Spinal cord (tissue), 10 donors: ENCODE measurements at places on chromosomes 16 and 17.

- DNase-seq: no peak
Measured at GRCh38 chr17:31434727-31435050, 43.2 kb downstream of the RAB11FIP4 start.

DNA sequence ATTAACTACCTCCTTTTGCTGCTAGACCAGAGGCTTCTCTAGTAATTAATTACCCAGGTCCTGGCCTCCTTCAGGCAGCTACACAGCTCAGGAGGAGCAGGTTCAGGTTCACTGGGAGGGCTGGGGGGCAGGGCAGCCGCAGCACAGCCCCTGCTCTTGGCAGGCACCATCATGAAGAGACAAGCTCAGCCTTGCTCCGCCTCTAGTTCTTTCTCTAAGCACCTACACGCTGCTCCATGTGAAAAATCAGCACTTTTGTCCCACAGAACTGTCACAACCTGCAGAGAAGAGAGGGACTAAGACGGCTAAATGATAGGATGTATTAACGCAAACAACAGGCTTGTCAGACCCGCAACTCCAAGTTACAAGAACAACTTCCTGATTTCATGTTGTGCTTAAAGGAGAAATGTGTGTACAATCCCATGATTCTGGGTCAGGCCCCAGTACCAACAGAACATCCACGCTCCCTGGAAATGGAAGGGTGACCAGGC, 53.4 kb downstream of the GRB2 start:
- peak; percentile 54 for DNase-seq

DNA sequence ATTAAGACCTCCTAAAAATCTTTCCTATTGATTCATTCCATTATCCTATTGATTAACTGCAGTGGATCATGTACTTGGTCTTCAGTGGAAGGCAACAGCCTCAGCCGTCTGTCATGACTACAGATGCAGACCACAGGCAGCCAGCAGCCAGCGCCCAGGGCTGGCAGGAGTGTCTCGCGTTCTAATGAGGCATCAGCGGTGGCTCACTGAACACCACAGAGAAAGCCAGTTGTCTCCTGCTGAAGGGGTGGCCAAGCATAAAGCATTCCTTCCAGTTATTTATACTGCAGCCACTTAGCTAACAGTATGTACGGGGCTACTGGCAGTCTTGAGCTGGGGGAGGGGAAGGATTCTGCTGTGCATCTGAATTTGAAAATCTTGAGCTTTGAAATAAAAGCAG, 214.3 kb downstream of the IRX3 start:
- DNase-seq: no peak

GRCh38 chr17:45087504-45087975, 26.4 kb downstream of the NMT1 start:
- no peak for DNase-seq

DNA sequence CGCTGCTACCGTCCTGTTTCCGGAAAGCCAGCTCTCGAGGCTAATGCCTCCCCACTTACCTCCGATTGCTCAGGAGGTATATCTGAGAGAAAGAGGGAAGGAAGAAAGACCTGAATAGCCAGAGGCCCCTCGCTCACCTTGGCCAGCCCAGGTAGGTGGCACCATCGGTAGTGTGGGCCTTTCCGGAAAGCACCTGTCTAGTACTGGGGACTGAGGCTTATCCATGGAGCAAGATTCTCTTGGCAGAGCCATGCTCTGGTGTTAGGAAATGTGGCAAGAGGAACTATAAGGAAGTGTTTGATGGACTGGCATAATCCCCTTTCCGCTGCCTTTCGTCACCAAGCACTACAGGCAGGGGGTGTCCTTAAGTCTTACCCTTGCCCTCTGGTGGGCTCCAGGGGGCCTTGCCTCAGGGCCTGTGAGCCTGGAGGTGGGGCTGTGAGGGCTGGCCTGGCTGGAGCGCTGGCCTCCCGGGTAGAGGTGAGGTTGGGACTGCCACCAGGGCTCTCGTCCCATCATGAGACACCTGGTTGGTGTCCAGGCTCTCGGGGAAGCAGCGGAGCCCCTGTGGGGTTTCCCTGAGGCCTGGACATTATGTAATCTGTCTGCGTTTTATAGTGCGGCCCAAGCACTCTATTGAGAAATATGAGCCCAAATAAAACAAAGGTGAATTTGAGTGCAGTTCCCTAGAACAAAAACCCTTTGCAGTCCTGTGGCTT, 2.9 kb downstream of the CMIP start:
- no peak for DNase-seq

DNA sequence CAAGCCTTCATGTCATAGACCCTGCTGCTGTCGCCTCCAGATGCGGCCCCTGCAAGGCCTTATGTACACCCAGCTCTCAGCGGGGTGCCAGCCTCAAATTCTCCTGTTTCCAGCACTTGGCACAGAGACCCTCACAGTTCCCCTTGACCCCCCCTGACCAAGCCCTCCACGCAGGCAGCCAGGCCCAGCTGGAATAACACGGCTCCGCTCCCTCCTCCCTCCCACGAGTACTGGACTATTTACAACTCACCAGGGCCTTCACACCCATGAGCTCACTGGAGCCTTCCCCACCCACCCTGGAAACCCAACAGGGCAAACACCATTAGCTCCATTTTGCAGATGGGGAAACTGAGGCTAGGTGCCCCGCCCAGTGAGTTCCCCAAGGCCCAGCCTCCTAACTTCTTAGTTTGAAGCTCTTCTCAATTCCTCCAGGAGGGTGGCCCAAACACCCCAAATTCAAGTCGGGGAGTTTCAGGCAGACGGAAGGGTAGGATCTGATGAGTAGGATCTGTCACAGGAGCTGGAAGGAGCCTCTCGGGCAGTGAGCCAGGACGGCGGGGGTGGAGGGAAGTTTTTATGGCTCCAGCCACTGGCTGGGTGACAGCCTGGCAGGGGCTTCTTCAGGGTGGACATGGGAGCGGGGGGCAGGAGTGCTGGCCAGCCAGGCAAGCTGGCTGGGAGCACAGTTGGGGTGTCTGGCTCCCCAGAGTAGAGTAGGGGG, 17.5 kb upstream of the DLX4 start:
- no peak for DNase-seq

DNA sequence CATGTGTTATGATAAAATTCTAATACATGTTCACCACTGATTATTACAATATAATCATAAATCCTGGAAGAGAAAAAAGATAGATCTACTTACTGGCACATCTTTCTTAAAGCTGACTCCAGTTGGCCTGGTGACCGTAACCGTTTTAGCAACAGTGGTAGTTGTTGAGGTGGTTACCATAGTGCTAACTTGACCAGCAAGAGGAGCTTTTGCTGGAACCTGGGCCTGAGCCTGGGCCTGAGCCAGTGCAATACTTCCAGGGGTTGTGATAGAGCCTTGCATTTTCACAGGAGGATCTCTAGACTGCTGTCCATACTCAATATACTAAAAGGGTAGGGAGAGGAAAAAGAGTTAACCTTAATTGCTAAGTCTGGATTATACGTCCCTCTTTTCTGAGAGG, 36.2 kb downstream of the SETD6 start:
- DNase-seq: no peak

DNA sequence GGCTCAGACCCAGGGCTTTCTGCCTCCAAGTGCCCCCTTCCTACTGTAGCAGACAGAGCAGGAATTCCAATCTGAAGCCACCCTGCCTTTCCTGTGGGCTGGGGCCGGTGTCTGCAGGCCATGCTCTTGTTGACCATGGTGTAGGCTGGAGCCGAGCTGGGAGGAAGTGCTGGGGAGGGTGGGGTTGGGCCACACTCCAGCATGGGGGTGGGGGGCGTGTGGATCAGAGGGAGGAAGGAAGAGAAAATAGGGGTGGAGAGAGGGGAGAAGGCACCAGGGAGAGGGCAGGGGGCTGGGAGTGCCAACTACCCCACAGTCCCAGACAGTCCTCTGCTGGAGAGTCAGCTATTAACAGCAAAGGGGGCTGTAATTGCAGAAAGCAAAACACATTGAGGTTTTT, 54.3 kb upstream of the JPH3 start:
- no peak for DNase-seq

DNA sequence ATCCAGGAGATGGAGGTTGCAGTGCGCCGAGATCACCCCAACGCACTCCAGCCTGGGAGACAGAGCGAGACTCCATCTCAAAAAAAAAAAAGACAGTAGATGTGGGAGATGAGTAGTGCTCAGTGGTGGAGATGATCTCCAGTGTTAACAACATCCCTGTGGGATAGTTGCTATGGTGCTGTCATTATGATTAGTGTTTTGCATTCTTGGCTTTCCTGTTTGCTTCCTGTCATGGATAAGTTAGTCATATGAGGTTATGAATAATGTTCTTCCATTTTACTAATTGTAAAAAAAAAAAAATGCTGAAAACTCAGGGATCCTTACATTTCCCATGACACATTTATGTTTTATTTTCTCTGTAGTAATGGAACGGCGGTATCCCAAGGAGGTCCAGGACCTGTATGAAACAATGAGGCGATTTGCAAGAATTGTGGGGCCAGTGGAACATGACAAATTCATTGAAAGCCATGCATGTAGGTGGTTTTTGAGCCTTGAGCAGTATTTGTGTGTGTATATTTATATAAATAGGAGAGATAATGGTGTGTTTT, 24.5 kb upstream of the DUSP14 start:
- DNase-seq: no peak

DNA sequence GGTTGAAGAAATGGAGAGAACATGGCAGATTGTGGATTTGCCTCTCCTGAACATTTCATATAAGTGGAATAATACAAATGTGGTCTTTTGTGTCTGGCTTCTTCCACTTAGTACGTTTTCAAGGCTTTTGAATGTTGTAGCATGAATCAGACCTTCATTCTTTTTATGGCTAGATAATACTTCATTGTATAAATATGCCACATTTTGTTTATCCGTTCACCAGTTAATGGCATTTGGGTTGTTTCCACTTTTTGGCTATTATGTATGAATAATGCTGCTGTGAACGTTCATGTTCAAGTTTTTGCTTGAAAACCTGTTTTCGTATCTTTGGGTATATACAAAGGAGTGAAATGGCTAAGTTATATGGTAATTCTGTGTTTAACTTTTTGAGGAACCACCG, 130.4 kb downstream of the TANC2 start:
- DNase-seq: no peak

- DNase-seq: no peak
Measured at GRCh38 chr17:37162800-37163199, 213.0 kb upstream of the C17orf78 start.

DNA sequence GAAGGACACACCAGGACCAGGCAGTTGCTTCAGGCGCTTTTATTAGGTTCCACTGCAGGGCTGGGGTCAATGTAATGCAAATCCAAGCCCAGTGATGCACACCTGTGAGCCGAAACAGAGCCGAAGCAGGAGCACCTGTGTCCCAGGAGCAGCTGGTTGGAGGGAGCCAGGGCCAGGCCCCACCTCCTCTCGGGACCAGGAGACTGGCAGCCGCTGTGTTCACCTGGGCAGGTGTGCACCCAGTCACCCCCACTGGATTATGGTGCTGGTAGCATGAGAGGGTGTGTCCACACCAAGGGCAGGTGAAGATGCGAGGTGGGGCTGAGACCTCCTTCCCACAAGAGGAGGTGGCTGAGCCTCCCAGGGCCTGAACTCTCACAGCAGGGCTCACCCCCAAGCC, 4.7 kb upstream of the FAAP100 start:
- DNase-seq: no peak

DNA sequence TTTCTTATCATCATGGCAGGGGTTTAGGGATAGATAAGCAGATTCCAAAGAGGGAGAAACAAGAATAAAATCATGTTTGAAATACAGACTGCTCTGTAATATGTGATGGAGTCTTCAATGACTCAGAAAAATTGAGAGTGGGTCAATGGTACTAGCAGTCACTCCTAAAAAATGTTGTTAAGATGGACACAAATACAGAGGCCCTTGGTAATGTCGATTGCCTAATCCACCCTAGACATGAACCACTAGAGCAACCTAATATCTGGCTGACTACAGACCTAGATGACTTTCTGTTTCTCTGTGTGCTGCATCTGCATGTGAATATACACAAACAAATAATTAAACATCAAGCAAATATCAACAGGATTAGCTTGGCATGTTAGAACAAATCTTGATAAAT, 135.8 kb downstream of the CDH8 start:
- DNase-seq: no peak

- no peak for DNase-seq
Measured at GRCh38 chr16:88779406-88780141, 5.4 kb downstream of the PIEZO1 start.

DNA sequence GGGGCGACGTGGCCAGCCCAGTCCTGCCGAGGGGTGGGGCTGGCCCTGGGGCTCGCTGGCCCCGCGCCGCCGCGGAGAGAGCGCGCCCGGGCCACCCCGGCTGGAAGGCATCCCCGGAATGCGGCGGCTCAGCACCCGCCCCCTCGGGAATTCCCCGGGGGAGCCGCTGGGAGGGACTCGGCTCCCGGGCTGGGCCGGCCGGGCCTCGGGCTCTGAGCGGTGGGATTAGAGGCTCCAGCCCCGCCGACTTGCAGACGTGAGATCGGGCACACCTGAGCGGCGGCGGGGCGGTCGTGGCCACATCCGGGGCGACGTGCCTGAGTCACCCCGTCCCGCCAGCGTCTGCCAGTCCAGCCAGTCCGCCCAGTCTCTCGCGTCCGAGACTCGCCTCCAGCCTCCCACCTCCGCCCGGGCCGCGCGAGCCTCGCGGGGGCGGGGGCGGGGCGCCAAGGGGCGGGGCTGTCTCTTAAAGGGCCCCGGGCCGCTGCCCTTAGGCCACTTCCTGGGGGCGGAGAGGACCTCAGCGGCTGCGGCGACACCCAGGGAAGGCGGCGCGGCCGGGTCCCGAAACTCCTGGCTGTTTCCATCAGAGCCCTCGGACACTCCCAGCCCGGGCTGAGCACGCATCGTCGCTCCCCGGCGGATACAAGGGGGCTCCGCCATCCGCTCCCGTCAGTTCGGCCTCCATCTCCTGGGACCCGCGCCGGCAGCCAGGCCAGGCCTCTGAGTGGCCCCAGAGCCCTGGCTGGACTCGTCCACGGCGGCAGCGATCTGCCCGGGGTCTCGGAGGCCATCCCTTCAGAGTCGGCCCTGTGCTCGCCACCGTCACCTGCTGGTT, at the start of gene KCTD11:
TSS of gene KCTD11 (plus strand) at position 498 of the 838 bp plus-strand sequence.
- DNase-seq: peak; percentile 69

GRCh38 chr16:14464796-14465195, 165.3 kb downstream of the PARN start:
- no peak for DNase-seq
